ENCODE measurements at places on chromosomes 2 and 18.

GRCh38 chr2:135255208-135255607 lies 203.1 kb downstream of the RAB3GAP1 start:
- no peak for DNase-seq

GRCh38 chr18:70256994-70257393 lies 31.9 kb upstream of the SOCS6 start:
- no peak for DNase-seq

DNA sequence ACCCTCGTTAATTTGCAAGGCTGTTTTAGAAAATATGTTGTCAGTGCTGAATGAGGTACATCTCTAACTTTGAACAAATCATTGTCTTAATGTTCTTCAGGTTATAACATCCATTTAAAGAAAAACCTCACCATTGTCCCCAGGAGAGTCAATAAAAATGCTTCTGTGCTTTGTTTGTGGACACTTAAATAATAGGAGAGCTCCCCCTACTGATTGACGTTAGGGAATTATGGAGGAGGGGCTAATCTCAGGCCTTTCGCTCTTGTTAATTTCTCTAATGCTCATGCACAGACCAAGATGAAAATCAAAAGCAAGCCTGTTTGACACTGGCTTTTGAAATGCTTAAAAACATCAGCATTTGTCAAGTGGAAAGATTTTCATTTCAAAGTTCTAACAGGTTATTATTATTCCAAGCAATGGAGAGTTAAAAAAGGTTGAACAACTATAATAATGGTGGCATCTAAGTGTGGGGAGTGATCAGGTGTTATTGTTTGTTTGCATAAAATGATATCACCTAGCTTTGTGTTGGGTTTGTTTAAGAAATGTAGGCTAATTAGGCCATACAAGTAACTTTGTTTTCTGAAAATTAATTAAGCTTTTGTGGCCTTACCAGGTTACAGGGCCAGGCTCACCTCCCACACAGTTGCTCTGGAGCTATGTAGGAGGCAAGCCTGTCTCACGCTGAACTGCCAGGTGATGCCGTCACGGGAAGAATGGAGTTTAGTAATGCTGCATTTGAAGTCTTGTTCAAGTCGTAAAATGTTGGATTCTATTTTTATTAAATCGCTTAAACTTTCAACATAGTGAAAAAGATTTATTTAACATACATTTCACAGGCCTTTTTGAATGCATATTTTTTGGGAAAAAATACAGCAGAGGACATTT lies 51.7 kb upstream of the SMIM21 start:
- DNase-seq = peak; percentile 74

DNA sequence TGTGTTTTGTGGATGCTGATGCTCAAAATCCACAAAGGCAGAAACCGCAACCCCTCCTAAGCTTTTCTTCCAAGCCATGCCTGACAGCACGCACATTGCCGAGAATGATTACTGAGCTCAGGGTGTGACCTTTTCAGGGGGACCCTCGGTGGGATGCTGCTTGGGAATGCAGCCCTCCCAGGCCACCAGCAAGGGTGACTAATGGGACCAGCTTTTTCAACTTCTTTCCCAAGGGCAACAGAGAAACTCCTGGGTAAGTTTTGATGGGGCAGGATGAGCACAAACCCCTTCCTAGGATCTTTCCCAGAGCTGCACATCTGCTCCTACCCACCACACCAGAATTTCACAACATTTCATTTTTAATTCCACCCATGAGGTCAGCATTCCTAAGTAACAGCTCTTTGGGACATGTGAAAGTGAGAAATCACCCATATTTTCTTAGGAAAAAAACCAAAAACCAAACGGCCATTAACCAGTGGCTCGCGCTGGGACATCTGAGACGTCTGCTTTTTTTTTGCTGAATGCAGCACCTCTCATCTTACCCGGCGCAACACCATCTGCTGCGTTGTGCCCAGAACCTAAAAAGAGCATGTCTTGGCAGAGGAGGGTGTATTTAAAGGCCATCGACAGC lies 119.0 kb downstream of the ARL4C start:
- DNase-seq = peak; percentile 92

DNA sequence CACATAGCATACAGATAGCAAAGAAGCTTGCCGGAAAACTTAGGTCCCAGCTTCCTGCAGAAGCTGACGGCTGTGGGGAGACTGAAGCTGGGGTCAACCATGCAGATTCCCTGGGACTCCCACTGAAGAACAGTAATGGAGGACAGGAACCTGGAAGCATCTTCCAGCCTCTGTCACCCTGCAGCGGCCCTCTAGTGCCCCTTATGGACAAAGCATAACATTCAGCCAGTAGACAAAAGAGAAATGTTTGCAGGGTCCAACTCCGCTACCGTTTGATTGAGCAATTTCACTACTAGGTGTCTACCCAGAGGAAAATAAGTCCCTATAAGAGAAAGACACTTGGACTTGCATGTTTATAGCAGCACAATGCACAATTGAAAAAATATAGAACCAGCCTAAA lies 460.6 kb downstream of the CNTNAP5 start:
- no peak for DNase-seq

DNA sequence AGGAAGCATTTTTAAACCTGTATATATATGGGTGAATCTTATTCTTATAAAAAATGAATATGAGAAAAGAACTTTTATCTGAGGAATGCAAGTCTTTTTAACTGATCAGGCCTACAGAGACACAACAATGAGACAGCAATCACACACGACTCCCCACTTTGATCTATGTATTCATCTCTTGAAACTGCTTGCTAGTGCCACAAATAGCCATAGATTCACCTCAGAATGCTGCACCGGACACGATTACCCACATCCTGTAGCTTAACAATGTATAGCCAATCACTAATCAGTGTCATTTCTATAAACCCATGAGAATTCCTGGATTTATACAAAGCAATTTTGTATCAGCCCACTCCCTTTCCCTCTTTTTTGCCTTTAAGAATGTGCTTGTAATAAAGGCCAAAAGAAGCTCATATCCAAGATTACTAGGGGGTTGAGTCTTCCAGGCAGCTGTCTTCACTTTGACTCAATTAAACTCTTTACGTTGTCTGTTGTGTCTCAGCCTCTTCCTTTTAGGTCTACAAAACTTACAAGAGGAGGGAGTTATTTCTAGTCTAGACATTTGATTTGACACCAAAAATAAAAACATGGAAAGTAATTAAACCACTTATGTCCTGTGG lies 94.9 kb downstream of the MBD2 start:
- DNase-seq = no peak

- no peak for DNase-seq
Measured at GRCh38 chr2:233189025-233189424, 62.4 kb upstream of the ATG16L1 start.

- DNase-seq = peak; percentile 71
Measured at GRCh38 chr2:190469771-190470170, 61.6 kb downstream of the MFSD6 start.

DNA sequence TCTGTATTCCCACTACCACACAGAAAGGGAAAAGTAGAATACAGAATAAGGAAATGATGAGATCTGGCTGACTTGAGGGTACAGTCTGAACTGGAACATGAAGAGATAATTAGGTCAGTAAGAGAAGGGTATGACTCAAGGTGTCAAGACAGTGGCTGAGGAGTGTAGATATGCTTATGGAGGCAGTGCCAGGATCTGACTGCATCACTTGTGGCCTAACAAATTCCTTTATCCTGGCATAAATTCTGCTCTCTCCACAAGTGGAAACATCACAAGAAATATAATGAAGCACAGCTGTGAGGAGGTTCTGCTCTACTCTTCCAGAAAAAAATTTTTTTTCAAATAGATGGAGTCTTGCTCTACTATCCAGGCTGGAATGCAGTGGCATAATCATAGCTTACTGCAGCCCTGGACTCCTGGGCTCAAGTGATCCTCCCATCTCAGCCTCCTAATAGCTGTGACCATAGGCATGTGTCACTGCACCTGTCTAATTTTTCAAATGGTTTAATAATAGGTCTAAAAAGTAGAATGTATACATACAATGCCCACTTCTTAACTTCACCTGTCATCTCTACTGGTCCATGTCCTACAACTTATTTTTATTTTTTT lies 85.3 kb downstream of the C2orf74 start:
- DNase-seq = peak; percentile 25

- DNase-seq = peak; percentile 67
Measured at GRCh38 chr2:215002500-215002899, 135.9 kb downstream of the ABCA12 start.

DNA sequence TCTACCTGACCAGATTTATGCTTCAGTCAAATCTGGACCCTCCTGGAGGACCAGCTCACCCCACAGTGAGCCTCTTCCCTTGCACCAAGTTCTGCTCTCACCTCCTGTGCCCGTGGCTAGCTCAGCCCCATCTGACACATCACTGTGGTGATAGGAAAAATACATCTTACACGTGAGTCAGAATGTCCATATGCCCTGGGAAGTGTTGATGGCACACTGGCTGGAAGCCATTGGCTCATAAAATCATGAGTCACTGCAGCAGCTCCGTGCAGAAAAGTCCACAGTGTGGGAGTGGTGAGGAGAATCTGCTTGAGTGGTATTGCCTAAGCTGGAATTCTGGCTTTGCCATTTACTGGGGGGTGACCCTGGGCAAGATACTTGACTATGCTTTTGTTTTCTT lies 42.6 kb upstream of the RAPGEF4 start:
- peak; percentile 98 for DNase-seq

DNA sequence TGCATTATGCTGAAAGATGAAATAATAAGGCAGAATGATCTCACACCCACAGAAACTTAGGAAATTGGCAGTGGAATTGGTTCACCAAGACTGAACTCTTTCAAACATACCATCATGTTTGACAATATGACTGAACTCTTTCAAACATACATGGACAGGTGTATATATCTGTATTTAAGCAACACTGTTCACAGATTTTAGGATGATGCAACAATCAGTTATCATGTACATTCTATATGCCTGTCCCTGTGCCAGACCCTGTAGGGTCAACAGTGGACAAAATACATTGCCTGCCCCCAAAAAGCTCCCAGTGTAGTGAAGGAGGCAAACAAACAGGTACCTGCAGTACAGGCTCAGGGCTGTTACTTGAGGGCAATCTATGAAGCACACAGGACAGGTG lies 2.9 kb upstream of the REV1 start:
- DNase-seq = no peak

DNA sequence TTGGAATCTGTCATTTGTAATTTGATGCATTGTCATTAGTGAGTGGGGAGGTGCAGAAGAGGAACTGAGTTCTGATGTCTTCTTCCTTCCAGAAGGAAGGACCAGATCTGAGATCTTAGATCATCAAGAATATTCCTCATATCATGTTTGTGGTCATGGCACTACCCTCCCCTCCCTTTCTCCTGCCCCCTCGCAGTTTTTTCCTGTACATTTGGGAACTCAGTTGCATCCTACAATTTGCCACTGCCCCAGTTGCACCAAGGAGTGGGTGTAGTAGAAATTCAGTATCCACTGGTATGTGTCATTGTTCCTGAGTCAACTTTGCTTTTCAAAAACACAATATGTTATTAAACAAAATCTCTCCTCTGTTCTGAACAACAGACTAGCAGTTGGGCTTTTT lies 26.6 kb upstream of the ACVR1 start:
- DNase-seq = no peak

GRCh38 chr18:46393230-46393629 lies 263.8 kb downstream of the LOXHD1 start:
- DNase-seq = no peak

GRCh38 chr18:74453016-74453566 lies 4.0 kb downstream of the DIPK1C start:
- no peak for DNase-seq

DNA sequence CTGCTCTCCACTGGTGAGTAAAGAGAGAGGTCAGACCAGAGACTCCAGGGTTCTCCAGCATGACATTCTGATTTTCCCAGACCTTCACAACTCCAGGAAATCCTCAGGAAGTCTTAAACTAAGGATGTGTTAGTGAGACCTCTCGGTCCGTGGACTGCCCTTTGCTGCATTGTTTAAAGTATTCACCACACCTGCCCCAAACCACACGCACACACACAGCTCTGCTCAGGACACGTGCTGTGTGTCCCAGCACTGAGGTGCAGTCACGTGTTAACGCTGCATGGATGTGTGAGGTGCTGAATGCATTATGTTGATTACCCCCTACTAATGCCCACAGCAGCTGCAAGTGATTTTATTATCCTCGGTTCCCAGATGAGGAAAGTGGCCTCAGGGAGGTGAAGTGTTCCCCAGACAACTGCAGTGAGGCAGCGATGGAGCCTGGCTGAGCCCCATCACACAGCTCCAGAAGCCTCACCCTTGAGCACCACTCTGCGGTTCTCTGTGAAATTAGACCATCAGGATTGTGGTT lies 68.4 kb downstream of the TRAPPC12 start:
- no peak for DNase-seq

DNA sequence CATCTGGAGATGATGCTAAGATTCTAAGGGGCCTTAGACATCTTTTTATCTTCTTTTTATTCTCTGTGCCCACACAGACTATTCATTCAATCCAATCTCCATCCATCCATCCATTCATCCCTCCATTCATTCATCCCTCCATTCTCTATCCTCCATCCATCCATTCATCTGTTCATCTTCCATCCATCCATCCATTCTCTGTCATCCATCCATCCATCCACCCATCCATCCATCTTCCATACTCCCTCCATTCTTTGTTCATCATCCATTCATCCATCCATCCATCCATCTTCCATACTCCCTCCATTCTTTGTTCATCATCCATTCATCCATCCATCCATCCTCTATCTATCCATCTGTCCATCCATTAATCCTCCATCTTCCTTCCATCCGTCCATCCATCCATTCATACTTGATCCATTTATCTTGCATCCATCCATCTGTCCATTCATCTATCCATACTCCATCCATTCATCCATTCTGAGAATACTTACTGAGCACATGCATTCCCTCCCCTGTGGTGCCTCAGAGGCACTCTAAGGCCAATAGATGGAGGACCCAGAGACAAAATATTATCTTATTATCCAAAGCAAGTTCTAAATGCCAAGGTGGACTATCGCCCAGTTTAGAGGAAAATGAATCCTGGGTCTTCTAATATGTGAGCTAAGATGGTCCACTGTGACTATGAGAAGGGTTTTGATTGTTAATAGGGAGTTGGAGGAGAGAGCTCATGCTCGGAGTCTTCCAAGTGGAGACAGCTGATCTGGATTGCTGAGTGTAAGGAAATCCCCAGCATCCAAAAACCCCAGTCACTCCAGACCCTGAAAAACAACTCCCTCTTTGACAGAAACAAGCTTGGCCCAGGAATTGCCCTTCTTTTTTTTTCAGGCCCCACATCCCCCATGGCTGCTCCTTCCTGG lies 152.6 kb upstream of the MYCN start:
- DNase-seq = no peak

- peak; percentile 76 for DNase-seq
Measured at GRCh38 chr18:475202-476031, 25.1 kb downstream of the COLEC12 start.

GRCh38 chr2:210440206-210440605 lies 36.4 kb downstream of the LANCL1 start:
- no peak for DNase-seq

DNA sequence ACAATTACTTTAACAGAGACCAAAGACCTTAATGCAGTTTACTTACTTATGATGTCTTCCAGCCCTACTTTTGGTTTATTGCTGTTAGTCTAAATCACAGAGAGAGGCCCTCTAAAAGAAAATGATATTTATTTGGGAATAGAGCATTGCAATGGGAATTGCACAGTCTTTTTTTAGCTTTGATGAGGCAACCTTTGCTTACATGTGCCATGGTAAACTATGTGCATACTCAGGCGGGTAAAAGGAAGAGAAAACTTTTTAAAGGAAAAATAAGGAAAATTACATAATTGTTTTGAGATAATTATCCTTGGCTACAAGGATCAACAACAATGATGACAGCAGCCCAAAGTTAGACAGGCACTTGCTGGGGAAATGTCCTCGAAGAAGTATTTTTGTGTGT lies 78.6 kb downstream of the EFEMP1 start:
- no peak for DNase-seq

All from astrocyte of the spinal cord (primary cell).